Chondrocyte (in vitro differentiated cells): ENCODE measurements at places on chromosomes 12 and 14. TPM values are rescaled to one million over a fixed set of nuclear protein-coding genes. Genes with fewer than 3 reads are reported as not detected.

CLMN gene
- total RNA-seq: 6.7 to 7.7 TPM (median 7.3 TPM) in 3 replicates

OVCH1 gene
- 0.20 to 0.89 TPM (median 0.72 TPM) in 3 replicates for total RNA-seq

GRCh38 chr12:128057586-128057985 lies 209.4 kb upstream of the TMEM132C start:
- no peak for DNase-seq

DNA sequence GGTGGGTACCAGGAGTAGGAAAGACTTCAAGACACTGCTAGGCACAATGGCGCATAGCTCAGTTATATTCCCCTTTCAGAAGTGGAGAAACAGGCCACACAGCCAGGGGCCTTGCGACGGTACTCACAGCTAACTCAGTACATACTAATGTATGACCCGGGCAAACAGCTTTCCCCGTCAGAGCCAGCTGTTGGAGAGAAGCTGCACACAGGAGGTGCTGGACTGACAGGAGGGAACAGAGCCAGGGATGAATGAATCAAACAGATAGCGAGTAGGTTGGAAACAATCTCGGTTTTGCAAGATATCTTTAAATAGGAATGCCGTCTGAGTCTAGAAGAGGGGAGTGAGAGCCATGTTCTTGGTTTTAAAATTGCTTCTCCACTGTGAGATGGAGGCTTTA lies 45.5 kb downstream of the PRIMA1 start:
- no peak for DNase-seq

- DNase-seq: no peak
Observed at GRCh38 chr12:45322810-45323209, 106.9 kb downstream of the ANO6 start.

DNA sequence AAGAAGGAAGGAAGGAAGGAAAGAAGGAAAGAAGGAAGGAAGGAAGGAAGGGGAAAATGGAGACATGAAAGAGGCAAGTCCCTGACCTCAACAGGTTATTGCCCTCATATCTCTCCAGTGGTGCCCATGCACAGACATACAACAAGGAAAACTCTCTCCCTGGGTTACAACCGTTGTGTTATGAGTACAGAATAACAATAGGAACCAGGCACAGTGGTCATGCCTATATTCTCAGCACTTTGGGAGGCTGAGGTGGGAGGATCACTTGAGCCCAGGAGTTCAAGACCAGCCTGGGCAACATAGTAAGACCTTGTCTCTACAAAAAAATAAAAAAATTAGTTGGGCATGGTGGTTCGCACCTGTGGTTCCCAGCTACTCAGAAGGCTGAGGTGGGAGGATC lies 139.4 kb upstream of the HMGA2 start:
- DNase-seq: no peak

DNA sequence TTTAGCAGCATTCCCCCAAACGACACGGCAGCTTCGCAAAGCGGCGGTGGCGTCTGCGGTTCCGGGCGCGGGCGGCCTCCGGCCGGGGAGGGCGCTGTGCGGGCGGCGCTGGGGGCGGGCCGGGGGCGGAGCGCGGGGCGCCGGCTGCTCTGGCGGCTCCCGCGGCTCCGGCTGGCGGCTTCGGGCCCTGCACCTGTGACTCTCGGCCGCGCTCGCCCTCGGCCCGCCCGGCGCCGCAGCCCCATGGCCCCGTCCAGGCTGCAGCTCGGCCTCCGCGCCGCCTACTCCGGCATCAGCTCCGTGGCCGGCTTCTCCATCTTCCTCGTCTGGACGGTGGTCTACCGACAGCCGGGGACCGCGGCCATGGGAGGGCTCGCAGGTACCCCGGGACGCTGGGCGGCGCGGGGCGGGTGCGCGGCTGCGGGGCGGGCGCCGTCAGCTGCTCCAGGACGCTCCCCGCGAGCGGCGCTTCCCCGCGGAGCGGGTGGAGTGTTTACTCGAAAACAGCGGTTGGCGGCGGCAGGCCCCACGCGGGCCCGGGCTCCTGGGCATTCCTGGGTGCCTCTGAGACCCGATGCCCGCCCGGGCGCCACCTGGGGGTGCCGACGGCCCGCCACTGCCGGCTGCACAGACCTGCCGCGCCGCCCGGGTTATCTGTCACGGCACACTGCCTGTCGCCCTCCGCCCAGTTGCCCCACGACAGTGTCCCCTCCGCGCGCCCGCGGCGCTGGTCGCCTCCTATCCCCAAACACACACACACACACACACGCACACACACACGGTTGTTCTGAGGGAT lies at the start of gene SLC48A1:
Gene SLC48A1, plus strand, starts transcription at position 177 of the 796 bp plus-strand sequence. Its CDS starts 67 bp downstream, at position 244.
- DNase-seq: no peak
